ENCODE measurements at places on chromosomes 16 and 17.

DNA sequence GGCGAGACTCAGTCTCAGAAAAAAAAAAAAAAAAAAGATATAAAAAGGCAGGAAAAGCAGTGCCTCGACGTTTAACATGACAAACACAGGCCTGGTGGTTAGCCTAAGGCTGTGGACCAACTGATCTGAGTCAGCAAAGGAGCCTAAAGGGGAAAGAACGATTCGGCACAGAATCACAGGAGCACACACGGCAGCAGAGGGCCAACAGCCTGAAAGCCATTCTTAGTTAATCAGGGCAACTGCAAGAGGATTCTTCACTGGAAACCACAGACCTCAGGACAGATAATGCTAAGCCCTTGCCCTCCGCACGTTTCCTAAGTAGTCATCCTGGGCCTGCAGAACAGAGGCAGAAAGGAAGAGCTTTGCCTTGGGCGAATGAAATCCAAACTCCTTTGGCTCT, 14.7 kb downstream of the TMEM11 start:
- peak; percentile 92 for DNase-seq

DNA sequence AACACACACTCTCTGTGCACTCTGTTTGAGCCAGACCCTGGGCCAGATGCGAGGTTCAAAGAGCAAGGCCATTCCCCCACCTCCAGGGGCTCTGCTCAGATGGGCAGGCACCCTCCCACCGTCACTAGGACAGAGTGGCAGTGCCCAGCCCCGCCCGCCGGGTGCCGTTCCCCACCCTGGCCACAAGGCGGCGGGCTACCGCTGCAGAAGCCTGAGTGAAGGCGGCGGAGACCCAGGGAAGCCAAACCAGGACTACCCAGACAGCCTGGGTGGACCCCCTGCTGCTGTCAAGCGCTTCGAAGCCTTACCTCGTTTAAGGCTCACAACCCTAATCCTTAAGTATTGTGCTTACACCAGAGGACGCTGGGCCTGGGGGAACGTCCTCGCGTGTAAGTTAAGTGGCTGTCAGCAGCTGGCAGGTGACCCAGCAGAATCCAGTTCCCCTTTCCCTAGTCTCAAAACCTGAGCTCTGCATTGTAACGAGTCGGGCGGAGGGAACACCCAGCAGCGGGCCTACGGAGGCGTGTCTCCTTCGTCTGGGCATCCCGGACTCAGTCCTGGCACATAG, 4.5 kb downstream of the ARHGAP27 start:
- DNase-seq = peak; percentile 87

DNA sequence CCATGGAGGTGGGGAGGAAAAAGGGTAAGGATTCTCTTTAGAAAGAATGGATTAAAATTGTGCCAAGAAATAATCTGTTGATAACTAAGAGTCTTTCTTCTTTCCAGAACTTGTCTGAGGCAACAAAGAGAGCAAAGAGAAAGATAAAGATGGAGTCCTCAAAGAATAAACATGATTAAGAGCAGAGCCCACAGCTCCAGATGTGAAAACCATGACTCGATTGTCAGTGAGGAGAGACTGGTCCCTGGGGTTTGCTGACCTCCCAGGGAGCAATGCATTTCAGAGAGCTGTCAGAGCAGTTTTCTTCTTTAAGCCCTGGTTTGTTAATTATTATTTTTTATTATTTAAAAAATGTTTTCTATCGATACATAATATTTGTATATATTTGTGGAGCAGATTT, 74.6 kb downstream of the TMEM100 start:
- no peak for DNase-seq

DNA sequence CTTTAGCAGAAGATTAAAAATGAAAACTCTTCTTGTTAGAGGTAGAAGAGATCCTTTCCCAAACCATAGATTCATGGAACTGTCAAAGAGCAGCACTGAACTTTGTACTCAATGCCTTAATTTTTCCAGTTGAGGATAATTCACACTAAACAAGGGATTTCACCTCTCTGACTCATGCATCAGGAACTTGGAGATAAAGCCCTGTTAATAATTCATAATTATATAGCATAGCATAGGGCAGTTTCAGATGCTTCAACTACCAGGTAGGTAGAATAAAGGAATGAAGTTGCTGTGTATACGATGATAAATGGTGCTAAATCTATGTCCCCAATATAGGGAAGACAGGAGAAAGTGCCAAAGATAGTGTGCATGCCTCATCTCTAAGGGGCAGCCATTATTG, 450.4 kb downstream of the MAF start:
- DNase-seq = no peak

- DNase-seq = no peak
Observed at GRCh38 chr17:71203953-71204352, 916.9 kb upstream of the SOX9 start.

GRCh38 chr17:7328840-7329373, at the start of gene NEURL4:
TSS of gene NEURL4 (minus strand) at chr17:7329335. CDS start at chr17:7329312, 23 bp downstream.
- DNase-seq = peak; percentile 50

DNA sequence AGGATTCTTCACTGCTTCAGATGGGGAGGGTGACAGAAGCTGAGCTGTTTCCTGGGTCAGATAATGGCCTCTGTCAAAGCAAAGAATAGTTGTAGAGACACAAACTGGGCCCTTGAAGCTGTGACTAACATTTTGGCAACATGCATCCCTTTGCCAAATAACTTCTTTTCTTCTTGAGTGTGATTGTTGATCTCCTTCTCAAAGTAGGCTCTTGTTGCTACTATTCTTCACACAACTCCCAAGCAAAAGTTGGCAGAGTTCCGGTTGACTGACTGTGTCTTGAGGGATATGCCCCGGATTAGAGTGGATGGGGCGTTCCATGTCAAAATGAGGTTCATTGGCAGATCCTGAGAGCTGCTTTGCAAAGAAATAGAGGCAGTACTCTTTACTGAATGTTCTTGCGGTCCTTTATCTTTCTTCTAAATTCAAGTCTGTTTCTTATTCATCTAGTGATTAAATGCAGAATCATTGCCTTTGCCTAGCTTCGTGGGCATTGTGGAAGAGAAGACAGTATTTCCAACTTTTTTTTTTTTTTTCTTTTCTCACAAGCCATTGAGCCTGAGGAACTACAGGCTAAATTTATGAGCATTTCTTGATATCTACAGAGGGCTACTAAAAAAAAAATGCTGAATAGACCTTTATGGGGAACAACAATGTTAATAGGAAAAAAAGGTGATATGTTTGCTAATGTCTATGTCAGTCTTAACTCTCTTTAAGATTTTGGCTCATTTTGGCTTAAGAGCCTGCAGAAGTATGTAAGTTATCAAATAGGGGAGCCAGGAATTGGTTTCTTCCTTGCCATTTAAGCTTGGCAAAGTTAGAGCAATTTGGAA, 5.8 kb downstream of the WIPF2 start:
- peak; percentile 73 for DNase-seq

DNA sequence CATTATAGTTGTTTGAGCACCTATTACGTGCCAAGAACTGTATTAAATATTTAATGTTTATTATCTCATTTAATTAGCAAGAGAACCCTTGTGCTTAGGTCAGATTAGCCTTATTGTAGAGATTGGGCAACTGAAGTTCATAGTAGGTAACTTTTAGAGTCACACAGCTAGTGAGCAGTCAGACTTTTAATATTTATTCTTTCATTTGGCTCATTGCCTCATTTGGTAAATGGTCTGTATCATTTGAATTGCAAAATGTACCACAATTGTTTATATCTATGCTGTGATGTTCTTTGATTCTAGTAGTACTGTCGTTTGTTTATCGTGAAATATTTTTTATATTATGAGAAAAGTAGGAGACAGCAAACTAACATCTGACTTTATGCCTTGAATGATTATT, 7.6 kb downstream of the CLTC start:
- DNase-seq = no peak

DNA sequence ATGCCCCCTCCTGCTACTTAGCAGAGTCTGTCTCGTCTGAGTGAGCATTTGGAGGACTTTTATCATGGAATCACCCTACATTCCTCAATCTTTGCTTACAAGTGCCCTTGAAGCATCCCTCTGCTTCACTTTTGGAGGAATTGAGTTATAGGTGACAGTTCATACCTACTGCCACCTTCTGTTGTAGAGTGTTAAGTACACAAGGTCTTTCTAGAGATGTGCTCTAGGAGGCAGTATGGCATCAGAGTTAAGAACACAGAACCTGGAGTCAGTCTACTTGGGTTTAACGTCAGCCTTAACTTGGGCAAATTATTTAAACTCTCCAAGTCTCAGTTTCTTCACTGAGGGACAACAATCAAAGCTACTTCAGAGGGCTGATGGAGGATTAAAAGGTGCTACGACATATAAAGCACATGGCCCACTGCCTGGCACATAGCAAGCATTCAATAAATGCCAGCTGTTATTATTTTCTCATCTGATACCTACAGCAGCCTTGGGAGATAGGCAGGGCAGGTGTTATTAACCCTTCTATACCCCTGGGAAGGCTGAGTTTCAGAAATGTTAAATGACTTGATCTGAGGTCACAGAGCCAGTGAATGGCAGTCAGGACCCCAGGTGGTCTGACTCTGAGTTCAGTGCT, 62.2 kb downstream of the UTP18 start:
- DNase-seq = peak; percentile 80

DNA sequence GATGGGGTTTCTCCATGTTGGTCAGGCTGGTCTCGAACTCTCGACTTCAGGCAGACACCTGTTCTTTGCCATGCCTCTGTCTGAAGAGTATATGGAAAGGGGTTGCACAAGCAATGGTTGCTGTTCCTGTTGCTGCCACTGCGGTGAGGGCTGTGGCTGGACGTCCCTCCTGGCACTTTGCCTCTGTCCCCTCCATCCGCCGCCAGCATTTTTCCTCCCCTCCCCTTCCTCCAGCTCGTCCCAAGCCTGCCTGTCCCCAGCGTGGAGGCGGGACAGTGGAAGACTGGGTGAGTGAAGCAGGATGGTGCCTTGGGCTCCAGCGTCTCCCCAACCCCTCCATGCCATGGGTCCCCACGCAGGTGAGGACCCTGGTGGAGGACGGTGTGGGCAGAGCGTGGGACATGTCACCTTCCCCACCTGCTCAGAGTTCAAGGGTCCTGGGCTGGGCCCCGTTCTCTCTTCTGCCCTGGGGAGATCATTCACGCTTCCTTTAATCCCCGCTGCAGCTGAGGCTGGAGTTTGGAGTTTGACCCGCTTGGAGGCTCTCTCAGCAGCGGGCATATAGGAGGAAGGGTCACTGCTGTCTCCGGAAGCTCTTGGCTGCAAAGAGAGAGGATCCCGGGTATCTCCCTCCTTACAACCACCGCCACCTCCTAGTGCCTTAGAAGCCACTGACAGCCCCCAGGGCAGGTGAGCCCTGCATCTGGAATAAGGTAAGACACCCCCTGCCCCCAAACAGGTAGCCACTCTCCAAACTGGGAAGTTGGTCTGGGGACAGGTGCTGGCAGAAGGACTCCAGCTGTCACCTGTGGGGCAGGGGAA, at the start of gene SLC5A11:
Gene SLC5A11, plus strand, starts transcription at position 238 of the 822 bp plus-strand sequence. CDS start 12,681 bp downstream, outside the sequence.
- no peak for DNase-seq

- no peak for DNase-seq
Observed at GRCh38 chr17:81940538-81941483, 3.7 kb upstream of the PYCR1 start.

DNA sequence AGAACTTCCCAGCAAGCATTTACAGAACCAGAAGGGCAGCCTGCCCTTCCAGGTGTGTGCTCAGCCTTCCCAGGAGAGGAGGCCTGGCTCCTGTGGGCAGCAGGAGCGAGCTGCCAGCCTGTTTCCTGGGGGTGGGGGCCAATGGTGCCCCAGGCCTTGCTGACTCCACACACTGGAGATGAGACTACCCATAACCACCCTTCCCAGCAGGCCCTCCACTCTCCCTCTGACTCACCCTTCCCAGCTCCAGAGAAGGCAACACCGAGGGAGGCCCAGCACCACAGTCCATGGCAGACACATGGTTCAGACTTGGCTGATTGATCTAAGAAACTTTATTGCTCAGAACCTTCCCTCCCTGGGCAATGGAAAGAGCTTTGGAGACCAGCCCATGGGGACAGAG, 1.8 kb upstream of the PRSS53 start:
- DNase-seq = no peak

GRCh38 chr16:15847611-15848175, 9.1 kb downstream of the MYH11 start:
- DNase-seq = no peak

- no peak for DNase-seq
Observed at GRCh38 chr16:83269048-83269447, 538.7 kb upstream of the HSBP1 start.

GRCh38 chr17:74957935-74958740, 14.4 kb downstream of the HID1 start:
- DNase-seq = peak; percentile 84

DNA sequence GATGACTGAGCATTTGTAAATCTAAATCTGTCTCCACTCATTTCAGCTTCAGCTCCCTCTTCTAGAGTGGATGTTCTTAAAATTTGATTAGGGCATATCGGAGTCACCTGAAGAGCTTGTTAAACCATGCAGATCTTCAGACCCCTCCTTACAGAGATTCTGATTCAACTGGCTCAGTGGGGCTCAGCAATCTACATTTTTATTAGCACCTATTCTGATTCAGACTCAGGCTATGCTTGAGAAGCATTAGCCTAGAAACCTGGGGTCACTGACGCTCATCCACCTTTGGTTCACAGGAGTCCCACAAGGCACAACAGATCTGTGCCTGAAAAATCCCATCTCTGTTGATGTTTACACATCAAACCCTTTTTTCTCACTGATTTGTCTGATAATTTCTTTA, 365.6 kb downstream of the GRIN2A start:
- DNase-seq = no peak

DNA sequence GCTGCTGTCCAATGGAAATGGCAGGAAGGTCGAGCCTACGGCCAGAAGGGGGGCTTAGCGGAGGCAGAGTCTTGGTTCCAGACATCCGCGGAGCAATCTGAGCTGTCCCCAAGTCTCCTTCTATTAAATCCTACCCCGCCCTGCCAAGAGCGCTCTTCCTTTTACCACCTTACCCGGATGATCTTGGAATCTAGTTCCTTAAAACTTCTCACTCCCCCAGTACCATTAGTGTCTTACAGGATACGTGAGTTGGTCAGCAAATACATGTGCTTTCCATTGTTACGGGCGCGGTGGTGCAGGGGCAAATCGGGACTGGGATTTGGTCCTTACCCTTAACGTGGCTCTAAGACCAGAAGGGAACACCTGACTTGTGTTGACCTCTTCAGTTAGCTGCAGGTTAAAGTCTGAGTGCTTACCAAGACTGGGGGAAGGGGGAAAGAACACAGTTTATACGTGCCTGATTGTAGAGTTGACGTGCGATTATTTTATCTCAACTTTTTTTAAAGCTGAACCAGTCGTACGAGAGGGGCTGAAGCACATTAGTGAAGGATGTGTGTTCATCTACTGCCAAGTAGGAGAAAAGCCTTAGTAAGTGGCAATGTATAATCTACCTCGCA, 495 bp downstream of the TXNDC17 start:
- no peak for DNase-seq

GRCh38 chr16:75280331-75280804, 28.9 kb upstream of the BCAR1 start:
- no peak for DNase-seq

DNA sequence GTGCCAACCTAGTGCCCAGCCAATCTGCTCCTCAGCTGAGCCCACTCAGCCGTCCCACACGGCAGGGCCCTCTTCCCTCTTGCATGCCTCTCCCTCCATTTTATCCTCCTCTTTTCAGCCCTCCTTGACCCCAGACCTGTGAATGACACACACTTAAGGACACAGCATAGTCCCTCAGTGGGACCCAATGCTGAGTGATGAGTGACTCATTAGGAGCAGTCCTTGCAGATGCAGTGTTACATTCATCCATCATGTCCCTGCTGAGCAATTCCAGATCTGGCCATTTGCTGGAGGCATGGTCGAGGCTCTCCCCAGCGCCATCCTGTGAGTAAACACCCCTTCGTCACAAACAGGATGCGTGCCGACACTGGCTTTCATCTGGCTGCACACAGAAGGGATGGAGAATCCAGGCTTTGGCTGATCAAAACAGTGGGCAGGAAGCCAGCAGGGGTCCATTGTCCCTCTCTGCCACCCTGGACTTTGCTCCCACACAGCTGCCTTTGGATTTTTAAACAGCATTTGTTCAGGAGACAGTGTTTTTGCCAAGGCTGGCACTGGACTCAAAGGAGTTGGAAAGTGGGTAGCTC, 122.6 kb downstream of the AXIN2 start:
- DNase-seq = no peak

Data from hematopoietic multipotent progenitor cell treated with erythropoietin and hydrocortisone succinate and interleukin-3 and kit ligand, for 4 days (in vitro differentiated cells).